ENCODE measurements at places on chromosomes 2 and 18.

DNA sequence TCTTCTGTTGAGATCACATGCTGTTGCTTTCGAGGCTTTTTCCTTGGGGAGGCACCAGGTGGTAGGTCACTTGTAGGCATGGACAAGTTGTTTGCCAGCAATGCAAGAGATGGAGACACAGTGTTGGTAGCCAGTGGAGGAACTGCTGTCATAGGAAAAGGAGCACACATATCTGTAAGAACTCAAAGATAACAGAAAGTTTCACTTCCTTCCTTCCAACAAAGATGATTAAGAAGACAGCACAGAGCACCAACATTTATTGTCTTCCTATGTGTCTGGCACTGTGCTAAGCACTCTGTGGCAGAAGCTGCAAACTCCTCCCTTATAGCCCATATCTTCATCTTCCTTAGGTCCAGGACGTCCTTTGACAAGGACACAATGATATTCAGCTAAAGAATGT, 64.5 kb upstream of the AMMECR1L start:
- no peak for DNase-seq

- no peak for DNase-seq
Measured at GRCh38 chr2:119233326-119234020, 9.8 kb downstream of the STEAP3 start.

DNA sequence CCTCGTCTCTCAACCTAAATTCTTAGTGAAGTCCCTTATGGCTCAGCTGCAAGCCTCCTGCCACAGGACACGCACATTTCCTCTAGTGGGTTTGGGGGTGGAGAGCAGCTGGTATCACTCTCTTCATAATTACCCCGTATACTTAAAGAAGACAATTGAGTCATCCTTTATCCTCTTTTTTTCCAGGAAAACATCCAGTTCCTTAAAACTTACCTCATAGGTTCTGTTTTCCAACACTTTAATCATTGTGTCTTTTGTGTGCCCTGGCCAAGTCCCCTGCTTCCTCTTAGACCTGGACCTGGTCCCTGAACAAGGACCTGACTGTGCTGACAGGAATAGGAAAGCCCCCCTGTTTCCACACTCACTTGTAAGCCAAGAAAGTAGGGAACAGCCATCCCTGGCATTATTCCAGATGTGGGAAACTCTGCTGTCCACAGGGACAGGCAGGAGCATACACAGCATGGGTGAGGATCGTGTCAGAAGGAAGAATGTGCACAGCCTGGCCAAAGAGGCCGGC, 42.3 kb upstream of the MYO1B start:
- DNase-seq: no peak

DNA sequence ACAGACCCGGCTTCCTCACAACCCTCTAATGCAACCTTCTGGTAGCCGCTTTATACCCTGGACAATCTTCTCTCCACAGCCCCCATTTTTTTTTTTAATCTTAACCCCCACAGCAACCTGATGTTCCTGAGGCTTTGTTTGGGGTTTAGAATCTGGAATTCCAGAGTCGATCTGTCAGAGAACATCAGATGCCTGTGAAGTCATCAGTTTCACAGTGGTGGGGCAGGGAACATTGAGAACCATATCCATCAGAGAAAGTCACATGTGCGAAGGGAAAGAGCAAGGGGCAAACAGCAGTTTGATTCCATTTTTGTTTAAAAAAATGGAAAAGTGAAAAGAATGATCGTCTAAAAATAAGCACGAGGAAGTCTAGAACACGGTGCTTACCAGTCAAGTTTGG, 20.6 kb downstream of the NPAS2 start:
- no peak for DNase-seq

DNA sequence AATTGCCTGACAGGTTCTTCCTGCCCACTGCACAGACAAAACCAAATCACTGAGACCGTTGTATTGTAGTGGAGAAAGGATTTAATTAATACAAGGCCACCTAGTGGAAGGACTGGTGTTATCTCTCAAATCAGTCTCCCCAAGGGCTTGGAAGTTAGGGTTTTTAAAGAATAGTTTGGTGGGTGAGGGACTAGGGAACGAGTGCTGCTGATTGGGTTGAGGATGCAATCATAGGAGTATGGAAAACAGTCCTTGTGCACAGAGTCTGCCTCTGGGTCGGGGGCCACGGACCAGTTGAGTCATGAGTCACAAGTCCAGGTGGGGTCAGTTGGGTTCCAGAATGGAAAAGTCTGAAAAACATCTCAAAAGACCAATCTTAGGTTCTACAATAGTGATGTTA, 89.1 kb downstream of the B3GNT2 start:
- no peak for DNase-seq

- DNase-seq: no peak
Measured at GRCh38 chr2:69315160-69315761, 71.8 kb downstream of the GFPT1 start.

DNA sequence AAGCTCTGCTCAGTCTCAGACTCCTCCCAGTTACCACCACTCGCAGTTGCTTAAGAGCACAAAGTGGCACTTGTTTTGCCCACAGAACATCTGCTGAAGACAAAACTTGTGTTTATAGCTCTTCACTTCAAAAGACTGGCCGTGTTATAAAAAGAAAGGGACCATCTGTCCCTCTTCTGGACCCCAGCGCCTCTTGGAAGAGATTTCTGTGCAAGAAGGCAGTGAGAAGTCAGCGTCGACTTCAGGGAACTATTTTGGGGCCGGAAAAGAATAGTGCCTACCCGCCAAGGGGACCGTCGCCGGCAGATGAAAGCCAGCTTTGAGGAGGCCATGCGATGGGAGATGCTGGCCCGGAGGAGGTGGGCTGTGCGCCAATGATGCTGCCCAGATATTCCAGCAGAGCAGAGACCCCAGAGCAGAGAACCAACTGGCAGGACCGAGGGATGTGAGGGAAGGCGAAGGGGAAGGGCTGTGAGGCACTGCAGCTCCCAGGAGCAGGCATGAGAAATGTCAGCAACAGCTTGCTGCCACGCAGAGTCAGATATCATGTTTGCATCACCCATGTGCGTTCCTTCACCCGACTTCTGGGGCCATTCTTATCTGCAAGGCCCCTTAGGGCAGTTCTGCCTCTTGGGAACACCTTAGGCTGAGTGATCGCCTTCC, 270.9 kb downstream of the ATAD2B start:
- DNase-seq: no peak

- no peak for DNase-seq
Measured at GRCh38 chr2:20585710-20586594, 64.9 kb downstream of the HS1BP3 start.
